Activated T-cell treated with anti-CD3 and anti-CD28 coated beads for 48 hours (primary cell): ENCODE measurements at places on chromosomes 1 and 21.

GRCh38 chr1:85001742-85002141 is 4.8 kb upstream of the MCOLN2 start:
- DNase-seq = no peak

DNA sequence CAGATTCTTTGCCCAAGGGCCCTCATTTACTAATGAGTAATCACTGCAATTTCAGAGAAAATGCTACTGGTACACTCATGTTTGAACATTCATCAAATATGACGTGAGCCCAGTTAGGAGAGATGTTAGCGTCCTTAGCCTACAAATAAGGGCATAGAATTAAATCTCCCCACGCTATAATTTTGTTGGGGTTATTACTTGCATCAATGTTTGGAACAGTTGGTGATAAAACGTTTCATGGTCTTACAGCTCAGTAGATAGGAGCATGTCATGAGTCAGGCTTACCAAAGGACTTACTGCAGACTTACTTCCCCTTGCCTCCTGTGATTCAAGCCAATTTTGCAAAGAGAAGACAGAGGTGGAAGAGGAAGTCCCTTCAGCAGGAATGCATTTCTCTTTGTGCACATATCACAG is 304.0 kb downstream of the KIF26B start:
- DNase-seq = no peak

DNA sequence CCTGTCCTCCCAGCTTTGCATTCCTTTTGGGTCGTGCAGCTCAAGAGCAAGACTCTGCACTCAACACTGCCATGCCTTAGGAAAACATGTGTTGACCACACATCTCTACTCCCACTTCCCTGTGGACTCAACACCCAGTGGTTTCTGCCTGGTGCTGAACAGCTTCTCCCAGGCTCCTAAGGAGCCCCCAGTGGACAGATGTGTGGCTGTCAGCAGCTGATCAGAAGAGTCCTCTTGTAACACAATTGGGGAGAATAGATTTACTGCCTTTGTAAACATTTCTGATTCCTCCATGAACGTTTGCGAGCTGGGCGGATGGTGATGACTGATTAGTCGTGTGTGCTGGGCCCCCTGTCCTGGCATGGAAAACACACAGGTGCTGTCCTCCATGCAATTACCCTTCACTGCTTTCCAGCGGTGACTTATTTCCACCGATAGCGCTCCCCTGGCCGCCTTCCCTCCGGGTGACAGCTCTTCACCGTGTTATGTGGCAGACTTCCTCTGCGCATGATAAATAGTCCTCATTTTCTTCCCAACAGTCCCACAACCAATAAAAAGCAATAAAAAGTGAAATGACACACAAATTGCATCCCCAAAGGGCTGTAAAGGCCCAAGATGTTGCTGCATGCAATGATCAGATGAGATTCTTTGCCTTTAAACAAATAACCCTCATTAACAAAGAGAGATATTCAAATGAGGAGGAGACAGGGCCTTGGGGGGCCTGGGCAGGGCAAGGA is 249.4 kb upstream of the AJAP1 start:
- DNase-seq = no peak

- no peak for DNase-seq
Measured at GRCh38 chr1:190497565-190497964, 19.9 kb upstream of the BRINP3 start.

DNA sequence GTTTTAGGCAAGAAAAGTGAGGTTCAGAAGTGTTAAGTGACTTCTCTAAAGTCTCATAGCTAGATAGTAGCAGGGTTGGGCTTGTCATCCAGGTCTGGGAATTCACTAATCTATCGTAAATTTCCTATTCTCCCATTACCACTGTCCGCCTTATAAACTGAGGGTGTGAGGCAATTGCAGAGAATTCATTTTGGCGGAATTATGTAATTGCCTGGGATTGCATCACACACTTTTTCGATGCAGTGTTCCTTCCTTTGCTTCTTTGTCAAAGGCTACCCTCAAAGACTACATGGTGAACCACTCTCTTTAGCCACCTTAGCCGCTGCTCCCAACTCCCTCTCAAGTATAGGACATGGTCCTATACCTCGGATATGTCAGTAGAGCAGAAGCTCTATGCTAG is 19.1 kb downstream of the SELP start:
- no peak for DNase-seq

GRCh38 chr1:174828264-174828663 is 171.5 kb upstream of the CACYBP start:
- DNase-seq = no peak

GRCh38 chr1:119081267-119081666 is 59.2 kb downstream of the WARS2 start:
- no peak for DNase-seq
